Stimulated activated CD4-positive, alpha-beta T cell treated with anti-CD3 and anti-CD28 coated beads, Interleukin-12 subunit alpha, Interleukin-12 subunit beta, amount 100 ng/mL, for 48 hours (primary cell): ENCODE measurements at places on chromosomes 3 and 15.

DNA sequence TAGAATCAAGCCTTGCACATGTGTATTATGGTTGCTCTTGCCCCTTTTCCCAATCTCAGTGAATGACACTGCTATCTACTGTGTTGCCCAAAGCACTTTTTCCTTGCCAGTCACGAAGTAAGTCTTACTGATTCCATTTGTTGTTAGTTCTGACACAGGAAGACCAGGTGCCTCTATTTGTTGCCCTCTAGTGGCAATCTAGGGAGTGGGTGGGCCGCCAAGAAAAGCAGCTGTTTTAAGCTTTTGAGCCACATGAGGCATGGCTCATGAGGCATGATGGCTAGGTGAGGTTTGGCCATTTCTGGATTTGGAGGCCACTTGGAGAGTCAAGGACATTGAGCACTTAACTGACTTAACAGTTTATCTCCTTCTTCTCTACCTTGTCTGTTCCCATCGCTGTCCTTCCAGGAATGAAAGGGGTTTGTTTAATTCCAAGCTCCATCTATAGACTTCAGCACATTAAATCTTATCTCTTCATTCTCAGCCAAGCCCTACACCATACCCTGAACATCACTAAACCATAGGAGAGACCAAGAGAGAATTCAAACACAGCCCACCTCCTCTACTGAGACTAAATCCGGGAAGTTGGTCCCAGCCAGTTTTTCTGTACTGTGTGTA, 103.1 kb downstream of the HCN4 start:
- DNase-seq = peak; percentile 26

GRCh38 chr3:177589911-177590381, 392.7 kb upstream of the TBL1XR1 start:
- DNase-seq = no peak

- no peak for DNase-seq
These were observed 9.8 kb upstream of the ZNF710 start for GRCh38 chr15:89991312-89991711.

- DNase-seq = no peak
These were observed 3.5 kb downstream of the TNFSF10 start for GRCh38 chr3:172519740-172520139.

DNA sequence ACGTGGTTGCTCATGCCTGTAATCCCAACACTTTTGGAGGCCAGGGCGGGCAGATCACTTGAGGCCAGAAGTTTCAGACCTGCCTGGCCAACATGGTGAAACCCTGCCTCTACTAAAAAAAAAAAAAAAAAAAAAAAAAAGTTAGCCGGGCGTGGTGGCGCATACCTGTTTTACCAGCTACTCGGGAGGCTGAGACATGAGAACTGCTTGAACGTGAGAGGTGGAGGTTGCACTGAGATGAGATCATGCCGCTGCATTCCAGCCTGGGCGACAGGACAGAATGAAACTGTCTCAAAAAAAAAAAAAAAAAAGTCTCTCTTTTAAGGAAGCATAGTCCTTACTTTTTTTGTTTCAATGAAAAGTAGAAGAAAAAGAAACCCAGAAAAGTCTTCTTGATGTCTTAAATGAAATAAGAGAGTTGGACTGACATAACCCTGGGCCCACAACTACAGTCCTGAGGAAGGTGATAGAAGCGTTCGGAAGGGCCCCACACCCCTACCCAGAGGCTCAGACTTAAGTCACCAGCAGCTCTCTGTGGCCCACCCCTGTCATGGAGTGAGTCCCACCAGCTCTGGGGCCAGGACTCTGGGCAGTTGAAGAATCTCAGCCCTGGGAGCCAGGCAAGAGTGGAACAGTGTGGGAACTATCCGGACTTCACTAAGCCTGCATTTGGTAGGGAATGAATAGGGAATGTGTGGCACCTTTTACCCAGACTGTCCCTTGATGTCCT, 2.6 kb downstream of the NME9 start:
- DNase-seq = no peak

GRCh38 chr3:184241447-184242296, 7.1 kb downstream of the ALG3 start:
- no peak for DNase-seq

DNA sequence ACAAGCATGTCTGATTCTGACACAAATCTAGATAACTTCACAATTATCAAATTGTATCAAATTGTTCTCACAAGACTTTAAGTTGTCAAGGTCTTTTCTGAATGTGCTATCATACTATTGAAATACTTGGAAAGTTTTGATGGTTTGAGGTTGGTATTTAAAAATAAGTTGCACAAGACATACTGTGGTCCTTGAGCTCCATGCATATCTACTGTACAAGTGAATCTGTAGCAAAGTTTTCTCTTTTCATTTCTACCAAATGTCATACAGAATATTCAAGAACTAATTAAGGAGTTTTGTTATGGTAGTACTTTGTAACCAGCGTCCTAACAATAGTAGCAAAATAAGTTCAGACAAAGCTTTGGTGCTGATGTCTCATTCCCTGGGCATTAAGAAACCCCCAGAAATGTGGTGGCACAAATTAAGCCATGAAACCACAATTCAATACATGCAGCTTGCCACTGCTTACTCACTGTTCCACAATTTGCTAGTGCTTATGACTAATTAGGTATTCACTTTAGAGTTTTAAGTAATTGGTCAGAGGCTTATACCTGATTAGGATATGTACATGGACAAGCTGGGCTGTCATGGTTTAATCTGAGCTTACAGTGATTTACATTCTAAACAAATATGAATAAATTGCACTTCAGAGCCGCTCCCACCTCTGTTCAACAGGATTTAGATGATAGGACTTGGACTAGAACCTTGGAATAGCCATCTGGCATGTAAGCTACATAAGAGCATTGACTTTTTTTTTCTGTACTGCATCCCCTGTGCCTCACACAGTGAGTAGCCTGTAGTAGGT, 8.8 kb downstream of the TBC1D23 start:
- DNase-seq = no peak

DNA sequence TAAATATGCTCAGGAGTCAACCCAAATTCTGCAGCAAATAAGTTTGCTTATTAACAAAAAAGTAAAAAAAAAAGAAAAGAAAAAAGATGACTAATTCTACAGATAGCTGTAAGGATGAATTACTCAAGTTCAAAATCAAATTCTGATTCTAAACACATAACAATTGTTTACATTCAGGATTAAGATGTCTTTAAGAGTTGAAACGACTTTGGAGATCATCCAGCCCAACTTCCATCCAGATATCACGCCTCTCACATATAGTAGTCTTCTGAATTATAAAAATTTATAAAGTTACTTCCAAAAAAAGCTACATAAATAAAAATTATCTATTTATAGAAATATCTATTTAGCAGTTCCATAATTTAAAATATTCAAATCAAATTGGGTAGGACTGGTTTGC, 39.8 kb downstream of the GYG1 start:
- no peak for DNase-seq

DNA sequence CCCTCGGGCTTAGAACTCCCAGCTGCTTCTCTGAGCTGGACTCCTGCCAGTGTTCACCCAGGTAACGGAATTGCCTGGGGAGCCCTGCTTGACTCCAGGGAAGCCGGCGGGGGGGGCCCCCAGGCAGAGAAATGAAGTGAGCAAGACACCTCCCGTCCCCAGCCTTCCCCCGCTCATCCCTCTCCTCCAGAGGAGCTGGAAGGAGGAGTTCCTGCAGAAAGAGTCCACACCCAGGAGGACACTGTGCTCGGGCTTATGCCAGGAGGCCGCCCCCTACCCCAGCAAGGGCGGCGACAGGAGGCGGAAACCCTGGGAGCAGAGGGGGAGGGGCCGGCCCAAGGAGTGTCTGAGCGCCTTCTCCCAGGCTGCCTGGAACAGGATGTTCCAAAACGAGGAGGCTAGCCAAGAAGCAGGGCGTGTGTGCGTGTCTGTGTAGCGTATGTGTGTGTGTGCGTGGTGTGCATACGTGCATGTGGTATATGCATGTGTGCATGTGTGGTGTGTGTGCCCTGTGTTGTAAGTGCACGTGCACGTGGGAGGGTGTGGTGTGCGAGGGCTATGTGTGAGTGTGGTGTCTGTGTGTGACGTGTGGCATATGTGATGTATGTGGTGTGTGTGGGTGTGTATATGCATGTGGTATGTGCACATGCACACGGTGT, 511.3 kb downstream of the SHQ1 start:
- no peak for DNase-seq

DNA sequence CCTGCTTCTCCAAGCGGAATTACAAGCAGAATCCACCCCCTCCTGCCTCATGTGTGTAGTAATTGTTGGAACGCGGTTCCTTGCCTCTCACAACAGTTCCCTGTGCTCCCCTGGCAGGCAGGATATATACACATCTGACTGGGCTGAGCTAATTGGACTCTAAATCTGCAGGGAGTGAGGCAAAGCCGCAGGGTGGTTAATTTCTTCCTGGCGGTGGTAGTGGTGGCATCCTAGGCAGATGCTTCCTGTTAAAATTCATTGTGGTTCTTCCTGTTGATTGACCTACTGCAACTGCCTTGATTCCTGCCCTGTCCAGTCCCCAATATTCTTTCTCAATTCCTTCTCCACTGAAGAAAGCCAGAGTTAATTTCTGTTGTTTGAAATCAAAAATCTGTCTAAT, 202.9 kb upstream of the PROK2 start:
- no peak for DNase-seq

DNA sequence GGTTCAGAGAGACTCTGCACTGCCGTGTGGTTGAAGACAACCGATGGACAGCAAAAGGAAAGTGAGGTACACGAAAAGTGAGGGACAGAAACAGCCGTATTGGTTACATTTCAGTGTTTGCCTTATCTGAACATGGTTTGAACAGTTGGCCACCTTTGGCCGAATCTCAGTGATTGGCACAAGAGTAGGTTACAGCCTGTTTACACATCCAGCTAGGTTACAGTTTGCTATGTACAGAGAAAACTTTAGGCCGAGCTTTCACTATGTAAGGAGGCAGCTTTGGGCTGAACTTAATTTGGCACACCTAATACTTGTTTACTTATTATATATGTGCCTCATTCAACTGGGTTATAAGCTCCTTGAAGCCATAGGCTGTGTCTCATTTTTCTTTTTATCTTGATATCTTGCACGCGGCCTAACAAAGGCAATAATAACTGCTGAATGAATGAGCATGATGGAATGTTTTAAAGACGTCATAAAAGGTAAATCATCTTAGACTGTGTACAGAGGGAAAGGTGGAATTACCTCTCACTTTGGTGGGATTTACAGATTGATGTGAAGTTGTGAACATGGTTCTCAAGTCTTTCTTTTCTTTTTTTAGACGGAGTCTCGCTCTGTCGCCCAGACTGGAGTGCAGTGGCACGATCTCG, 17.2 kb upstream of the GREM1 start:
- DNase-seq = no peak

GRCh38 chr15:65033659-65034269, 4.3 kb upstream of the MTFMT start:
- DNase-seq = no peak

- DNase-seq = no peak
These were observed 36.6 kb upstream of the ARID3B start for GRCh38 chr15:74504418-74504817.

- peak; percentile 55 for DNase-seq
These were observed 426 bp downstream of the KAT2B start for GRCh38 chr3:20040548-20041196.

GRCh38 chr3:32862247-32862935, 44.6 kb downstream of the TRIM71 start:
- DNase-seq = no peak

GRCh38 chr15:66670175-66670574, 31.9 kb upstream of the SMAD6 start:
- no peak for DNase-seq

GRCh38 chr3:11903047-11903446, 56.4 kb upstream of the TAMM41 start:
- no peak for DNase-seq

DNA sequence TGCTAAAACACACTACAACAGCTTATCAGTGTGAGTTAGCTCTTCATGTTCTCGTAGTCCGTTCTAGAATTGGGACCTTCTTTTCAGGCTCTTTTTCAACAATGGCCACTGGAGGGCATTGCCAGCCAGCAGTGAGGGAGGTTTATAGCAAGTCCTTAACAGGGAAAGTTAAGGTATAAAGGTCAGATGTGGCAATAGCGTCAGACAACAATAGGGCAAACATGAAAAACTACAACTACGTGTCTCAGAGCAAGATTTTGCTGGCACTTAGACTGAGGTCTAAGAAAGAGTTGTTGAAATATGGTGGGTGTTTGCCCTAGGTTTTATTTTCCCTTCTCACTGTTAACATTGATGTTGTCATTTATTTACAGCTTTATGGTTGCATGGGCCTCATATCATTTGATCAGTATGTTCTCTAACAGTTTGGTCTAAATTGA, 161.4 kb downstream of the GMNC start:
- DNase-seq = no peak

DNA sequence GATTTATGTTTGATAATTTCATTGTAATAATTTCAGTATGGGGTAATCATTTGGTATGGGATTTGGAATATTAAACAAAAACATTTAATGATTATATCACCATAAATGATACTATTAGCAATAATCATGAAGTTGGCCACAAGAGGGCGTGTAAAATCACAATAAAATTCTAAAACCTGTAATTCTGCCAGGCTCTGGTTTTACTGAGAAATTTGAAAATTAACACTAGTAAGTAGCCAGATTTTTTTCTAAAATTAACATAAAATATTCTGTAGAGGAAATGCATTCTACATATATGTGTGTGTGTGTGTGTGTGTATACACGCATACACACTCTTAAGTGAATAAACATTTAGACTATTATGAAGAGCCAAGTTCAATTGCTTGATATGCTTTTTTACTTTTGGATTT, 40.5 kb downstream of the FEZF2 start:
- peak; percentile 4 for DNase-seq

GRCh38 chr3:18888370-18888769, 259.9 kb upstream of the KCNH8 start:
- DNase-seq = no peak

- DNase-seq = no peak
These were observed 3.6 kb upstream of the SMAD6 start for GRCh38 chr15:66698318-66698961.

- no peak for DNase-seq
These were observed 30.3 kb upstream of the CCNB2 start for GRCh38 chr15:59074607-59075006.

DNA sequence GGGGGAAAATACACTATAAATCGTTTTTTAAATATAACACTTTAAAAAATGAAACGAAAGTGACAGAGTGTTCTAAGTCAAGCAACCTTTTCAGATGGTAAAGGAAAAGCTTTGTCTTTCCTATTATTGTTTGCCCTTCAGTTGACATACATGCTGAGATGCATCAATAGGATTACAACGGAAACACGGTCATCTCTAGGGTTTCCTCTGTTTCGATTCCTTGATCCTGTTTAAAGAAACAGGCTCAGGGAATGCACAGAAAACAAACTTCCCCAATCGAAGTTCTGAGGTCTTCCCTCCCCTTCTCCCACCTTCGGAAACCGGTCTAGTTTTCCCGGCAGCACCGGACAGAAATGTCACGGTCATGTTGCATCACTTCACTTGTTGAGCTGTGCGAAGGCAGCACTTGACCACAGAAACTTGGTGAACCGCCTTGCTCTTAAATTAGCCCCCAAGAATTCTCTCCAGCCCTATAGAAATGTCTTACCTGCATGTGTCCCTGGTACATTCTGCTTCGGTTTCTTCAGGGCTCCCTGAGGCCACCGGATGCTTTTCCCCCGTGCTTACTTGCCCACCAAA, 556 bp downstream of the PEX5L start:
- DNase-seq = no peak

GRCh38 chr3:62757045-62757444, 118.2 kb downstream of the CADPS start:
- no peak for DNase-seq

GRCh38 chr3:45437383-45437782, 49.0 kb downstream of the LARS2 start:
- no peak for DNase-seq

- no peak for DNase-seq
These were observed 30.1 kb upstream of the CERS3 start for GRCh38 chr15:100558771-100559254.
